ENCODE measurements at places on chromosomes 6 and 20.
A peak's percentile ranks its signal among the peaks of the same experiment; 100 is the strongest.

DNA sequence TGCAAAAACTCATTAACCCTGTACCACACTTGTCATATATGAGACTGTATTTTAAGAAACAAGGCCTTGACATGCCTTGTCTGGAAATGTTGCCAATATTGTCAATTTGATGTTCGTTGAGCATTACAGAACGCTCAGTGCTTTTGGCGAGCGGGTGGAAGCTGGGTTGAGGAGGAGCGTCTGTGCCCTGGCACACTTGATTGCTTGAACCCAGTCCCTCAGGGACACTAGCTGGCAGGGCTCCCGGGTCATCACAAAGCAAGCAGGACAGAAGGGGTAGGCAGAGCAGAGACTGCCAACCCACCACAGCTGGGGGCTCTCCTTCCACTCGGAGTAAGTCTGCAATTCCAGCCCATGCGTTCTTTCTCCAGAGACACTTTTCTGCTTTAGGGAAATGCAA lies 286.3 kb downstream of the KHDC1L start:
- DNase-seq: no peak

DNA sequence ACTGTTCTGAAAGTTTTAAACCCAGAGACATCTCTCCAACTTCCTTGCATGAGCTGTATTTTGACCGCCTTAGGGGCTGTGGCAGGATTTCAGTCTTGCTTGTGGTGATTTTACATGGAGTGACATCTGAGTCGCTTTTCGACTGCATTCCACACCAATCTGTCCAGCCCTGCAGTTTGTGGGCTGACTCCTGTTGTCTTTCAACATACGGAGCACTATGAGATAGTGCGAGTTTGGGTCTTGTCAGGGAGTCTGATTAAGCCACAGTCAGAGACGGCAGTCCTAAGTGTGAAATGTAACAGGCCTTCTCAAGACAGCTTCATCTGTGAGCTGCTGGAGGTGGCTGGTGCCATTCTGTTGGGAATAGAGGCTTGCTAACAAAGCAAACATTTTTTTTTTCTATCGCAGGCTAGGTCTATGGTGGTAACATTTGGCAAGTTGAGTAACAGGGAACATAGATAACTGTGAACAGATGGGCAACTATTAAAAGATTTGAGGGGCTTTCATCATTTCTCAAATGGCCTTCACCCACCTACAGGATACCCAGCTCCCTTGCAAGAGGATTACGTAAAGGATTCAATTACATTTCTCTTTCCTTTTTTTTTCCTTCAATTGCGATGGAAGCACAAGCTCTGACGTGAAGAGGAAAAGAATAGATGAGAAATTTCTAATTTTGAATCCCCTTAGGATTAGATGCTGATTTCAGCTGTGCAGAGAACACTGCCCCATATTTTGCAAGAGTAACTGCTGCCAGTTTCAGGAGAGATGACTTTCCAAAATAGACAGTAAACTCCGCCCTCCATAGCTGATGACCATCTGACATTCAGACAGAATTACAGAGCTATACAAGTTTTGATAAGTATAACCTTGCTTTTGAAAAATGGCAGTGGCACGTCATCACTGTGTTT lies 25.1 kb downstream of the CAP2 start:
- DNase-seq: no peak

DNA sequence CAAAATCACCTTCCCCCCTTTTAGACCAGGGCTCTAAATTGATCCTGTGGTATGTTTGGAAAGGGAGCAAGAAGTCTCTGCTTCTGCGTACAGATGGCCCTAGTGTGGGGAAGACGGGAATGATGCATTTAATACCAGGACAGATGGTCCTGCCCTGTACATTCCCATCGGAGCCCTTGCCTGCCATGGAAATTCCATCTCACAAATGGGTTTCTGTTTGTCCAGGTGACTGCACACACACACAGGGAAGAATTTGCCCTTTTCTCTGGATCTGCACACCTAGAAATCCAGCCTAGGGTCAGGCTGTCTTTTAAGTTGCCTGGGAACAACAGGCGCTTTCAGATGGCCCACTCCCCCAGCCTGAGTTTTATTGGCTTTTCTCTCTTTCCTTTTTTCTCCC lies 1.3 kb downstream of the MAS1 start:
- no peak for DNase-seq

DNA sequence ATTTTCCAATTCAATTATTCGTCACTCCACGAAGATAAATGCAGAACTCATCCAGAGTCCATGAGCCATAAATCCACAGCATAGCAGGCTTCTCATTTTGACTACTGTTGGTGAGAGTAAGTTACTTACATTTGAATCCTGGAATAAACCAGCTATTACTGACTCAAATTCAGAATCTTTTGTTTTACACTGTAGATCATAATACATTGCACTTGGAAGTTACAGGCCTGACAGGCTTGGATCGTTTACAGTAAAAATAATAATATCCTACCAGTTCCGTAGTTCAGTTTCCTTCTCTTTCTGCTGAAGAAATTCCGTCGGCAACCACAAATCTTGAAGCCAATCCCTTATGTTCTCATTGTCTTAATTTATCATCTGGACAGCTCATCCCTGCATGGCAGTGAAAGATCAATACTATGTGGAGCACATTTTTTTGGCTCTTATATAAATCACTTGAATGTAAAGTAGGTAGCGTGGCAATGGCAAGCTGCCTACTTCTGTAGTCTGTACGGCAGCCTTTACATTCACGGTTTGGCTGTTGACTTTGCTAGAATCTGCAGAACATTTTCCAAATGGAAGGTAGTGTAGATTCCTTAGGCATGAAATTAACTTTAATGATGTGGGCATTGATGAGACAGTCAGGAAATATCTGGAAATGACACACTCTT lies 142.9 kb downstream of the WDR27 start:
- no peak for DNase-seq

DNA sequence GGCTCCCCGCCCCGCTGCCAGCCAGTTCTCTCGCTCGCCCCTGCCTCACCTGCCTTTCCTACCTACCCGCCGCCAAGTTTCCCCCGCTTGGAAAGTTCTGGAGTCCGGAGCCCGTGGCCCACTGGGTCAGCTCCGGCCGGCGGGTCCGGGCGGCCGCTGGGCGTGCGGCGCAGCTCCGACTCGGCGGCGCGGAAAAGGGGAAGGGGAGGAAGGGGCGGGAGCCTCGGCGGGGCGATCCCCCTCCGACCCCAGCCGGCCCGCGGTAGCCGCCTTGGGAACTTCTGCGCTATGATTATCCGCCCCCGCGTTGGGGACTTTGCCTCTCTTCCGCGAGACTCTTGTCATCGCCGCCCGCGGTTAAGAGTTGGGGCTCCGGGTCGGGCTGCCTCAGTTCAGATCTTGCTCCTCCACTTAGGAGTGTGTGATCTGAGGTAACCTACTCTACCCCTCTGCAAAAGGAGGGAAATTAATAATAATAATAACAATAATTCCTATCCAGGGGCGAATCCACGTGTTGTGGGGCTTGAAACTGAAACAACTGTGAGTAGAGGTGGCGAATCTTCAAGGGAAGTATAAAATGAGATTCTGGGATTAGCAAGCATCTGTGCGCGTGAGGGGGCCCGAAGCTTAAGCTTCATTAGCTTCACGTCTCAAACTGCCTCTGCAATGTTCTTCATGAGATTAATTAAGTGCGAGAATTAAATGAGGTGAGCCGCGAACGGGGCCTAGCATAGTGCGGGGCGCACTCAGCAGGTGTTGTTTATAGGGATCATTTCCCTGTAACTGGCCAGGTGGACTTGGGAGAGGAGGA lies 30.8 kb downstream of the SF3B5 start:
- DNase-seq: peak; percentile 76

GRCh38 chr20:37356387-37356786 lies 10.4 kb downstream of the SRC start:
- DNase-seq: no peak

- DNase-seq: no peak
Observed at GRCh38 chr6:680666-681340, 12.1 kb downstream of the EXOC2 start.

- peak; percentile 23 for DNase-seq
Observed at GRCh38 chr20:45456632-45457031, 12.9 kb upstream of the WFDC2 start.

GRCh38 chr20:41358230-41358629 lies 8.4 kb downstream of the EMILIN3 start:
- DNase-seq: no peak

- DNase-seq: no peak
Observed at GRCh38 chr6:52641826-52642225, 29.1 kb upstream of the TMEM14A start.

DNA sequence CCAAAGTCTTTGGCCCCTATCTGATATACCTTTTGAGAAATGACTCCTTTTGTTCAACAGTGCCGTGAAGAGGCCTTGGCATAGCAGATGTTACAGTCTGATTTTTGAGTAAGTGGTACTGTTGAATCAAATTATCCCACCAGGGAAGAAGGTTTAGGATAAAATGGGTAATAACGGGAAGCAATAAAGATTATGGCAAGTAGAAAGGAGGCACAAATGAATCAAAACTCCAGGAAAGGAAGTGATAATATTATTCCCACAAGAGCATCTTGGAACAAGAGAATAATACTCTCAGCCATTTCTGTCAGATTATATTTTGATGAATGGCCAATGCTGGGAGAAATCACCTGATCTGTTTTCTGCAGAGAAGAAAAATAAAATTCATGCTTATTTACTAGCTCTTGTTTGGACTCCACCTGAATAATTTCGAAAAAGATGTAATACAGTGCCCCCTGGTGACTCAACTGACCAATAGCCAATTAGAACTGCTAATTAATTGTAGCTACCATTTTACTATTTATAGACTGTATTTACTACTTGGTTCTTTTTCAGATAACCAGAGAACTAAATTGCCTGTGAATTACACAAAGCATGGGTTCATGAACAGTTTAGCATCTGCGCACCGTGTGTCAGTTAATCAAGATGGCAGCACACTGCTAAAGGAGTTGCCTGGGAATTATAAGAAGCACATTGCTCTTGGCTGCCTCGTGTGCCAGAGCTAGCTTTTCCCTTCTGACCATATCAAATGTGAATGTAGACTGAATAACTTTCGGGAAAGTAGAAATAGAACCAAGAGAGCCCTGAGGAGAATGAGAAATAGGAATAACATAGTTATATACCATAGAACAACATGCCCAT lies 78.5 kb upstream of the TRDN start:
- DNase-seq: no peak

- DNase-seq: no peak
Observed at GRCh38 chr6:166763606-166764472, 136.8 kb upstream of the RPS6KA2 start.

- no peak for DNase-seq
Observed at GRCh38 chr20:20665606-20666332, 46.7 kb downstream of the RALGAPA2 start.

DNA sequence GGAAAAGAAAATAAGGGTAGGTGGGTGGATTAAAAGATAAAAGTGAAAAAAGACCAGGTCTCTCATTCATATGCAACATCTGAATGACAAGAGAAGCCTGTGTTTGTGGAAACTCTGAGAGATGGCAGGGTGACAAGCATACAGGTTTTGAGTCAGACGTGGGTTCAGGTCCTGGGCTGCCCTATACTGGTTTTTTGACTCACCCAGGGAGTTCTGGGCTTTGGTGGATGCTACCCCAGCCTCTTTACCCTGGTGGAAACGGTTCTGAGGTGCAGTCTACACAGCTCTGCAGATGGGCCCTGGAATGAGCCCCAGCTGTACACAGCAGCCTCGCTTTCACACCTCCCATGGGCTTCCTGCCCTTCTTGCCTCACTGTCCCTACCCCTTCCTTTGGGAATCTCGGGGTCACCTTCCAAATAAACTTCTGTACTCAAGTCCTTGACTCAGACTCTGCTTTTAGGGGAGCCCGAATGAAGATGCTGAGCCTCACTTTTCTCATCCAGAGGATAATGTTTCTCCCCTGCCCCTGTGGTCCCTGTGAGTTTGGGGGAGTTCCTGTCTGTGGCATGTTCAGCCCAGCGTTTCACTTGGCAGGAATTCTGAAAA lies 77.7 kb upstream of the CLDN20 start:
- DNase-seq: peak; percentile 53

DNA sequence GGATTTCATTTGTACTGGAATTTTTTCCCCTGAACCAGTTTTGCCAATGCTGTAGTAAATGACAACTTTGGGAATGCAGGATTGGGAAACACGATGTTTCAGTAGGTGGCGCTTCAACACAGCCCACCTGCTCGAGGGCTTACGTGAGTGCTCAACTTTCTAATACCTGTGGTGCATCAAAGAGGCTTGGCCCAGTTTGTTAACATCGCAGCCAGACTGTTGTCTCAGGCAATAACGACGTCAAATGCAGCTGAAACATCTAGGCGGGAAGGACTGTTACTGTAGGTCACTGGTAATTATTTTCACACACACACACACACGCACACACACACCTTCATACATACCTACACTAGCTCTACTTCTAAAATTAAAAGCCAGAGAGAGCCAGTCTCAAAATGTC lies 815.5 kb upstream of the SLC35B3 start:
- no peak for DNase-seq

DNA sequence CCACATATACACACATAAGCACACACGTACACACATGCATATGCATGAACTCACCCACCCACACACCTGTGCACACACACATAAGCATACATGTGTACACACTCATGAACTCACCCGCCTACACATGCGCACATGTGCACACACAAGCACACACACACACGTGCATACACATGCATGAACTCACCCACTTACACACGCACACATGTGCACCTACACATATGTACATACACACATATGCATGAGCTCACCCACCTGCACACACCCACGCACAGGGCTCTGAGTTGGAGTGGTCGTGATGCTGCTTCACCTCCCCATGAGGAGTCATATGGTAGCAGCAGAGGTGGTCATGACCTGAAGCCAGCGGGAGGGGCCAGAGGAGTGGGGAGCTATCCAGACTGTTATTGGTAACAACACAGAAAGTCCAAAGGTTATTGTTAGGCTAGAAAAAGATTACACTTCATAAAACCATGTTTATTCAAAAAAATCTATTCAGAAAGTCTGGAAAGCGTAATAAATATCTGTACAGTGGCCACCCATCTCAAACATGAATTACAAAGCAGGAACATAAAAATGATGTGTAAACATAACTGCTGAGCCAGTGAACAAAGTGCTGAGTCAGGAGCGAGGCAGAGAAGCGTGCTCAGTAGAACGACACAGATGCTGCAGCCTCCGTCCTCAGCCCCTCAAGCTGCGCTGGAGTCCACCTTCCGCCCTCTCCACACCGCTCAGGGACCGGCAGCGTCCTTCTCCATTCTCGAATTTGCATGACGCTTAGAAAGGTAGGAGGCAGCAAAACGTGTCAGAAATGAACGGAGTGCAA lies 26.4 kb upstream of the MPC1 start:
- DNase-seq: no peak

DNA sequence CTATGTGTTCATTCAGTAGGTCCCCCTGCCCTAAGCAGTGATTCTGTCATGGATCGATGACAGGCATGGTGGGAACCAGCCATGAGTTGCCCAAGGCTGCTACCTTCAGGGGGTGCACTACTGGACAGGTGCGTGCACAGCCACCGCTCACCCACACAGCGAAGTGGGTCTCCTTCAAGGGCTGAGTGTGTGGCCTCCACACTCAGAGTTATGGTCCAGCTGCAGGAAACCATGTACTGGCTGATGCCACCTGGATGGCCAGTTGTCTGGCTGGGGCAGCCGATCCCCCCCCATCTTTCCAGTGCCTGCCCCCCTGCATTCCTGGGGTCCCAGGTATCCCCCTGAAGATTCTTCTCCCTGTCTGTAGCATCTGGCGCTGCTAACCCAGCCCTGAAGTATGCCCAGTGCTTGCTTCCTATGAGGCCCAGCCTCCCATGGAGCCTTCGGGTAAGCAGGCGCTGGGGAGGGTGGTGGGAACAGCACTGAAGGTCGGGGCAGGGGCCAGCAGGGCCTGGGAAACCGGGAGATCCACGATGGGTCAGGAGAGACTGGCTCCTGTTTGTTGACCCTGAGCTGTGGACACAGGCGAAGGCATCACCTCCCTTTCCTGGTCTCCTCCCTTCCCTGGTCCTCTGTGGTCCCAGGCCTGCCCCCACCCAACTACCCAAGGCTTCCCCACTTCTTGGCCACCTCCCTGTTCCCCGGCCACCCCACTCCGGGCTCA lies 106.0 kb downstream of the VEGFA start:
- no peak for DNase-seq

All from stimulated activated CD4-positive, alpha-beta T cell treated with anti-CD3 and anti-CD28 coated beads, Interleukin-4, amount 100 ng/mL, for 1 hour (primary cell).